ENCODE measurements at places on chromosomes 2 and 18. TPM values are rescaled to one million over a fixed set of nuclear protein-coding genes. Genes with fewer than 3 reads are reported as not detected.

RGPD8 gene
- 4.6 TPM for total RNA-seq

MFSD2B gene
- 0.24 TPM for total RNA-seq

MC5R gene
- total RNA-seq, result not detected

ERFE gene
- 8.0 TPM for total RNA-seq
